ENCODE measurements at places on chromosomes 4 and X.

- DNase-seq, result no peak
Measured at GRCh38 chrX:75648803-75649588, 126.2 kb upstream of the ZDHHC15 start.

- DNase-seq, result peak; percentile 80
Measured at GRCh38 chr4:83113429-83113786, 1.1 kb downstream of the PLAC8 start.

DNA sequence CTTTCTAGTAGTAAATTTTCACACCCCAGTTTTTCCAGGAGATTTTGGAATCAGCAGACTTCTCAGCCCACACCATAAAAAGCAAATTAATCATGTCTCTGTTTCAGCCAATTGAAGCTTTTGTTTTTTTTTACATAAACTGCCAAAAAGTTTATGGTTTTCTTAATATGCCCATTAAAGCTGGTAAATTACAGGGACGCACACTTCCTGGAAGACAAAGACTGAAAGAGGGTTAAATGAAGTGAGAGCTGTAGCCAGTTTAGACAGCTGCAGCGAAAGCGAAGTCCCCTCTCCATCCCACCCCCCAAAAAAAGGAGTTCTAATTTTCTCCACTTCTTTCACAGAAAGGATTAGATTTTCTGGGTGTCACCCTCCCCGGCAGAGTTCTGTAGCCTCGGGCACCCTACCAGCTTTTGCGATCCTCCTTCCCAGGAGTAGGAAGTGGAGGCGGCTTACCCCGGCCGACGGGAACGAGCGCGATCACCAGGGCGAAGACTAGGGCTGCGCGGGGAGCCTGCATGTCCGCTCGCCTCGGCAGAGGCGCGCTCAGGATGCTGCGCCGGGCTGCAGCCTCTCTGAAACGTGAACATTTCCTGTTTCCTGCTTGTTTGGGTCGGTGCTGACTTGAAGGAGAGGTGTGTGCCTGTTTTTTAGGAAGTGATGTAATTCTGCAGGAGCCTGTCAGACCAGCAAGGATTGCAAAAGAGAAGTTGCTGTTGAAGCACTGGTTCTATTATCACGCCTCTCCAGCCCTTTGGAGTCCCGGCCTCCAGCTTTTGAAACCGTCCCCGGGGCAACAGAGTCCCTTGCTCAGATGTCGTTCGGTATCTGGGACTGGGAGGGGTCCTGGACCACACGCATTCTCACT lies at the start of gene TMEM154:
Gene TMEM154, minus strand, starts transcription at position 584 of the 868 bp plus-strand sequence. Its CDS starts 64 bp downstream, at position 520.
- DNase-seq, result peak; percentile 51

DNA sequence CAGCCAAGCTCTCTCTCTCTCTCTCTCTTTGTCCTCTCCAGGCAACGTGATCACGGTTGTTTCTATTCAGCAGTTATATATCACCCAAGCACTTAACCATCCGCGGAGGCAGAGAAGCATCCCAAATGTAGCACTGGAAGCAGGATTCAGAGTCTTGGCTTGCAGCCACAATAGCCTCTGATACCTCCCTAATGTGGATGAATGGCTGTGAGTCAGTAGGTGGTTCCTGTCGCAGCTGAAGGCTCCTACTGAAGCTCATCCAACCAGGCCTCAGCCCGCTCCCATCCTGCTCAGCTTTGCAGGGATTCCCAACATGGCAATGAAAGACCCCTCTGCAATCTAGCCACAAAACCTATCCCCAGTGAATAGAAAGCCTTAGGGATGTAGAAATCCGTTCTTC lies 5.1 kb downstream of the HS6ST2 start:
- no peak for DNase-seq

DNA sequence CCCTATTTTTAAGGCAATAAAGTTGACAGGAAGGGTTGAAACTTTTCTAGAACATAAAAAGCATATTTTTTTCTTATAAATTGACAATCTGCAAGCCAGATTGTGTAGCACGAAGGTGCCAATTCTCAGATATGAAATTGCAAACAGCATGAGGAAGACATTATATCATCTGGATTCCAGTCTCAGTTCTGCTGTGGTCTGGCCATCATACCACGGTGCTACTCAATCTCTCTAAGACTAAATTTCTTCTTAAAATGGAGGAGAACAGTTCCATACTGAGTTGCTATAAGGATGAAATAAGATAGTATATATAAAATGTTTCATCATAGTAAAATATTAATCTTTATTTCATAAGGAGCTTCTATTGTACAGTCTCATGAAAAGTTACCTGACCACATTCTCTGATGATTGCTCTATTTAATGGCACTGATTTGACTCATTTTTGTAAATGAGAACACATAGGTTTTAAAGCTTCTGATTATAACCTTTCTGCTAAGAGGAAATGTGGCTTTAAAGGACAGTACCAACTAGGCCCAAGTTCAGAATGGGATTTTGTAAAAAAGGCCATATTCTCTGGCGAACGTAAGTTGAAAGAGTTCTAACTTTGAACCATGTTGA lies 127.9 kb downstream of the SHROOM3 start:
- DNase-seq, result no peak

- no peak for DNase-seq
Measured at GRCh38 chr4:88809576-88810219, 112.1 kb upstream of the NAP1L5 start.

GRCh38 chr4:15547392-15547791 lies 77.7 kb downstream of the CC2D2A start:
- no peak for DNase-seq

GRCh38 chr4:7980036-7980435 lies 40.4 kb upstream of the AFAP1 start:
- no peak for DNase-seq

DNA sequence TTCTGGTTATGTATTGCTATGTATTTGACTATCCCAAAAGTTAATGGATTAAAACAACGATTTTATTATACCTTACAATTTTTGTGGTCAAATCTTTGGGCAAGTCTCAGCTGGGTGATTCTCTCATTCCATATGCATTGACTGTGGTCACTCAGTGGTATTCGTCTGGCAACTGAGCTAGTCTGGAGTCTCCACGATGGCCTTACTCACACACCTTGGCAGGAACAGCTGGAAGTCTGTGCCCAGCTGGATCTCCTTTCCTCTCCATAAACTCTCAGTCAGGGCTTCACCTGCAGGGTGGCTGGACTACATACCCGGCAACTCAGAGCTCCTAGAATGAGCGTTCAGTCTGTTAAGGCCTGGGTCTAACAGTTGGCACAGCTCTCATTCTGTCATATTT lies 141.1 kb upstream of the WDFY3 start:
- DNase-seq, result peak; percentile 13
